ENCODE measurements at places on chromosomes 2 and 18.

GRCh38 chr2:55511508-55512124 lies 7.9 kb upstream of the CFAP36 start:
- DNase-seq, result peak; percentile 75

- no peak for DNase-seq
Measured at GRCh38 chr2:37881397-37881796, 43.7 kb upstream of the RMDN2 start.

- DNase-seq, result no peak
Measured at GRCh38 chr2:215790523-215791421, 222.6 kb downstream of the MREG start.

DNA sequence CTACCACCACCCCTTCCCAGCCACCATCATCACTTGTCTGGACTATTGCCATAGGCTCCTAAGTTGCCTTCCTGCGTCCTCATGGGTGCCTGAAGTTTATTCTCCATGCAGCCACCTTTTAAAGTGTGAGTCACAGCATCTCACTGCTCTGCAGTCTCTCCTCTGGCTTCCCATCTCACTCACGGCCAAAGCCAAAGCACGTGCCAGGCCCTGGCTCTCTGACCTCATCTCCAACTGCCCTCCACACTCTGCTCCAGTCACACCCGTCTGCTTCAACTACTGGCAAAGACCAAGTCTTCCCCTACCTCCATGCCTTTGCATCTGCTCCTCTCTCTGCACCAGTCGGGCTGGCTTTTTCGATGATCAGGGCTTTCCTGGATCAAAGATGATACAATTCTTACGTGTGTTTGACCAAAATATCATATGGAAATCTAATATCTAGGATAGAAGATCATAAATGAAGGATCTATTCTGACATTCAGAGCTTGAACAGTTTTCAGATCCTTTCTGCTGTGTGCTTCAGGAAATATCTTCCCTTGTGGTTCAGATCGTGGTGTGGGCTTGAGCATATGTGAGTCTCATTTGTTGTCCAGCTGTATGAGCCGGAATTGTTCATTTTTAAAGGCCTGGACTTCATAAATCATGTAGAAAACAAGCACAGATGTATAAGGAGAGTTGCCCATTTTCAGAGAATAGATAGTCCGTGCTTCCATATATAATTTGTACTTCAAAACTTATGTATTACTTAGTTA lies 175.6 kb downstream of the PRKCE start:
- no peak for DNase-seq

- no peak for DNase-seq
Measured at GRCh38 chr2:214341646-214342045, 69.2 kb upstream of the VWC2L start.

GRCh38 chr2:188279093-188279445 lies 12.6 kb upstream of the GULP1 start:
- peak; percentile 26 for DNase-seq

- no peak for DNase-seq
Measured at GRCh38 chr2:240705204-240705791, 13.6 kb downstream of the AQP12A start.

DNA sequence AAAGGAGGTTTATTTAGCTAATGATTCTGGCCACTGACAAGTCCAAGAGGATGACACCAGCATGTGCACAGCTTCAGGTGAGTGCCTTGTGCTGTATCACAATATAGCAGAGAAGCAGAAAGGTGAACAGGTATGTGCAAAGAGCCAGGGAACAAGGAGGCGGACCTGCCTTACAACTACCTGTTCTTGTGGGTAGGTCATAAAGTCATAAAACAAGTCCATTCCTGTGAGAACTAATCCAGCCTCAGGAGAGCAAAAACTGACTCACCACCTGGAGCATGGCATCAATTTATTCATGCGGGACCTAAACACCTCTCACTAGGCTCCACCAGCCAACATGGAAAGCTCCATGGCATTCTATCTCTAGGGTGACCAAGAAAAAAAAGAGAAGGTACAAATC lies 234.2 kb downstream of the ASXL3 start:
- no peak for DNase-seq

DNA sequence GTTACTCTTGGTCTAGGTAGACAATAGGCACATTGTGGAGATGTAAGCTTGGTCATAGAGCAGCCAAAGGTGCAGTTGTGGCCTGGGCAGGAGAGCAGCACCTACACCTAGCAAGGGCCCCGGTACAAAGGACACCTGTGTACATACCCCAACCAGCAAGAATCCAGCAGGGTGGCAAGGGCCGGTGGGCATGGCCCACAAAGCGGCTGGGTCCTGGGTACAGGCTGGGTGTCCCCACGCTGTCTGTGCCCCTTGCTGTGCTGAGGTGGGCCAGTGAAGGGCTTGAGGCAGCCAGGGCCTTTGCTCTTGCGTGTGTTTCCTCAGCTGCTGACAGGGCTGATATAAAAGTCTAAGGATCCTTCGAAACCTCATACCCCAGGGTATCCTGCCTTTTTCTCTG lies 501.8 kb downstream of the EIPR1 start:
- no peak for DNase-seq

DNA sequence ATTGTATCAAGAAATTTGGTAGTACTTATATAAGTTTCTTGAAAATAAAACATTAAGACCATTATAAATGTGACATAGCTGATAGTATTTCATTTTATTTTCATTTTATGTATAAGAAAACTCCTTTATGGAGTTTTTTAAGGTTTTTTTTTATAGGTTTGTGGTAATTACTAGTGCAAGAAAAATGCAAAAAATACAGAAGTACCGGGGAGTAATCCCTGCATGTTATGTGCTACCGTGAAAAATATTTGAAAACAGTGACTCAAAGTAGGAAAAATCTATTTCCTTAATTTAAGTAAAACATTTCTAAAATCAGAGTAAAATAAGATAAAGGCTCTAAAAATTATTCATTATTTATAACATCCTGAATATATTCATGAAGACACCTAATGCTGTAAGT lies 21.6 kb downstream of the ZSWIM2 start:
- no peak for DNase-seq

DNA sequence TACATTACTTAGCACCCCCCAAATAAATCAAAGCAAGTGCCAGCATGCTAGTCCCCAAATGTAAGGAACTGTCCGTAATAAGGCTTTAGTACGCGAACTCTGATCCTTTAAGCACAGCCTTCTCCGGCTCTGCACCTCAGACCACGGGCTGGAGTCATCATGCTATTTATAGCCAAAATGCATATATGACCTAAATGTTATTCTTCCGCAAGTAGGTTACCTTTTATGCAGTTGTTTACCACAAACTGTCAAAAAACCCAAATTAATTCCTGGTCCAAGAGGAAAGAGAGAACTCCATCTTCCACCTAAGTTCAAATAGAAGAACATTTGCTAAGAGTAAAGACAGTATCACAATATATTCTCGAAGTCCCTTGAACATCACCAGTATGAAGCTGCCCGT lies 42.7 kb downstream of the ZNF516 start:
- DNase-seq, result no peak

- DNase-seq, result no peak
Measured at GRCh38 chr2:239168575-239168974, 232.2 kb downstream of the HDAC4 start.

- DNase-seq, result no peak
Measured at GRCh38 chr2:41993435-41993925, 54.3 kb upstream of the PKDCC start.

GRCh38 chr2:33426666-33427231 lies 49.7 kb upstream of the RASGRP3 start:
- DNase-seq, result no peak

- DNase-seq, result peak; percentile 1
Measured at GRCh38 chr2:112001136-112001715, 53.8 kb upstream of the TMEM87B start.

DNA sequence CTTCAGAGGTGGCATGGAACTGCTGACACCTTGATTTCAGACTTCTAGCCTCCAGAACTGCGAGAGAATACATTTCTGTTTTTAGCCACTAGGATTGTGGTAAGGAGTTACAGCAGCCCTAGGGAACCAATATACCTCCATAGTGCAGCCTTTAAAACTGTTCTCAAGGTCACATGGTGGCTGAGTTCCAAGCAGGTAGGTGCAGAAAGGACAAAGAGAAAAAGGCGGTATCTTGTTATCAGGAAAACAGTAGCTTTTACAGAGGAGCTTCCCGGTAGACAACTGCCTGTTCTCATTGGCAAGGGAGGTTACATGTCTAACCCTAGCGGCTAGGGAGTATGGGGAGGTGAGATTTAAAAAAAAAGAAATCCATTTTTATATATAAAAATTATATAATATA lies 96.2 kb upstream of the BCL2L11 start:
- no peak for DNase-seq

- DNase-seq, result no peak
Measured at GRCh38 chr18:79195716-79196683, 126.8 kb downstream of the ATP9B start.

DNA sequence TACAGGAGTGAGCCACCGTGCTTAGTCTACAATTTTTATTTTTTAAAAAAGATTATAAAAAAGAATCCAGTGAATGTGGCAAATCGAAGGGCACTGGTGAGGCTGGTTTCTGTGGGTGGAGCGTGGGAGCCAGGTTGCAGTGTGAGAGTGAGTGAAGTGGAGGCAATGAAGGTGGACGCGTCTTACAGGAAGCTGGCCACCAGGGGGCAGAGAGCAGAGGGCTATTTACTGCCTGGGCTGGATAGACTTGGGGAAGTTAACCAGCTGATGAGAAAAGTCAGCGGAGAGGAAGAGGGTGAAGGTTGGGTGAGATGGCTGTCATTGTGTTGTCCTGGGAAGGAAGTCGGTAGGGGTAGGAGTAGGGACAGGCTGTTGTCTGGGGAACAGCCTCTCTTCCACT lies 6.8 kb downstream of the SCTR start:
- no peak for DNase-seq

GRCh38 chr2:161076936-161077335 lies 83.3 kb upstream of the TANK start:
- no peak for DNase-seq

DNA sequence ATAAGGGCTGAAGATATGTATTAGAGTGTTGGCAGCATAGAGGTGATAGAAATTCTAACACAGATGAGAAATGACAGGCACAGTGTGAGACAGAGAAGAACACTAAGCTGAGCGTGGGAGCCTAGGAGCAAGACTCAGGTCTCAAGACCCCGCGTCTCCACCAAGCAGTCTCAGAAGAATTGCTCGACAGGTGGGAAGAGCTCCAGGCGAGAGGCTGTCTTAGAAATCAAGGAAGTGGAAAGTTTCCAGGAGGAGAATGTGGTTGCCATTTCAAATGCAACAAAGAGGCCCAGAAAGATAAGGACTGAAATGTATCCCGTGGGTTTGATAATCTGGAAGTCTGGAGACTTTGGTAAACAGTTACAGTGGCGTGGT lies 31.5 kb upstream of the CAB39 start:
- peak; percentile 65 for DNase-seq

DNA sequence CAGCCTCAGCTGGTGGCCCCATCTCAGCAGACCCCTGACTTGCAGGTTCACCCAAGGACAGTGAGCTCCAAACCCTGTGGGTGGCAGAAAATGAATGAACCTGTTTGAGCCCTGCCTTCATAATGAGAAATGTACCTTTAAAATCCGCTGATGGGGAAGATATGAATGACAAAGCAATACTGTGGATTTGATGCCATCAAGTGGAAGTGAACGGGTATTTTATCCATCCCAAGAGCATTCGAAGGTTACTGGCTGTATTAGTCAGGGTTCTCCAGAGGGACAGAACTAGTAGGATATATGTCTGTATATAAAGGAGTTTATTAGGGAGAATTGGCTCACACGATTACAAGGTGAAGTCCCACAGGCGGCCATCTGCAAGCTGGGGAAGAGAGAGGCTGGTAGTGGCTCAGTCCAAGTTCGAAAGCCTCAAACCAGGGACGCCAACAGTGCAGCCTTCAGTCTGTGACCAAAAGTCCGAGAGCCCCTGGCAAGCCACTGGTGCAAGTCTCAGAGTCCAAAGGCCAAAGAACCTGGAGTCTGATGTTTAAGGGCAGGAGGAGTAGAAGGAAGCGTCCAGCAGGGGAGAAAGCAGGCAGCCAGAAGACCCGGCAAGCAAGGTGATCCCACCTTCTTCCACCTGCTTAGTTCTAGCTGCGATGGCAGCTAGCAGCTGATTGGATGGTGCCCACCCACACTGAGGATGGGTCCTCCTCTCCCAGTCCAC lies 32.1 kb downstream of the TOGARAM2 start:
- no peak for DNase-seq

- DNase-seq, result no peak
Measured at GRCh38 chr2:202815548-202816360, 55.8 kb downstream of the ICA1L start.

DNA sequence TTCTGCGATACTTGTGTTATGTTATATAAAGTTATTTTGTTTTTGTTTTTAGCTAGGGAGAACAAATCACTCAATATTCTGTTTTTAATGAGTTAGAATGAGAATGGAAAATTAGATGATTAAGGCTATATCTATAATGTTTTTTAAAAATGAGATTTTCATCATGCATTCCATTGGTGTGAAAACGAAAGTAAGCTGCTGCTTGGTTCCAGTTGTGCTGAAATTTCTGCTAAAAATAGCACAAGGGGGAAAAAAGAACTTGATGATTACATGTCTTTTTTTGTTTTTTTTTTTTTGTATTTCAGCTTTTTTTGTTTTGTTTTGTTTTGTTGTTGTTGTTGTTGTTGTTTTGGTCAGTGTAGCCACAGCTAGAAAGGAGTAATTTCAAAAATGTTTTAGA lies 242.6 kb upstream of the KCNJ3 start:
- DNase-seq, result no peak

- DNase-seq, result peak; percentile 13
Measured at GRCh38 chr2:175855794-175856453, 146.1 kb downstream of the LNPK start.

GRCh38 chr18:70397259-70397925 lies 108.5 kb downstream of the SOCS6 start:
- DNase-seq, result no peak

GRCh38 chr2:226080334-226080733 lies 680.8 kb downstream of the NYAP2 start:
- DNase-seq, result no peak

DNA sequence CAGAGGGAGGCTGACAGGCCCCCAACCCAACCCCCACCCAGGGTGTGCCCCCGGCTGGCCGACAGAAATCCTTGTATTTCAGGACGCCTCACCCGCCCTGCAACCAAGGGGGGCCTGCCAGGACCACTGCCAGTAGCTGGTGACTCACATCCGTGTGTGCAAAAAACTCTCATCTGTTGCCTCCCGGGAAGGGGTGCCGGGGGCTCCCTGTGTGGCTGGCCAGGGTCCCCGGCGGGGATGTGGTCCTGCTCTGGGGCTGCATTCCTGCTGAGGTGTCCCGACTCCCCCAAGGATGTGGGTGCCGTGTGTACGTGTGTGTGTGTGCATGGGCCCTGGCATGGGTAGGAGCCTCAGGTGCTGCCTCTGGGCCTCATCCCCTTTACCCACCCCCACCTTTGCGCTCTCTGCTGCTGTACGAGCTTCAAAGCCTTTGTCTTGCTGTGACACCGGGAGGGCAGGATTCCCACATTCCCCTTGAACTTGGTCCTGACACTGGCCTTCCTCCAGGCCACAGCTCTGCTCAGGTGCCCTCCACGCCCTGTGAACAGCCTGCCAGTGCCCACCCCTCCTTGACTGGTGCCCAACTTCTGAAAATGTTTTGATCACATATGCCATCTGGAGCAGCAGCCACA lies 226.3 kb upstream of the HDAC4 start:
- DNase-seq, result no peak

Data from brain (organoid and tissue), 16 donors.